Daoy (cell line): ENCODE measurements at places on chromosomes 1 and 21.

GRCh38 chr1:54475946-54476516 is 69.8 kb upstream of the SSBP3 start:
- no peak for DNase-seq

- DNase-seq = no peak
These were observed 115.9 kb downstream of the RHOU start for GRCh38 chr1:228851193-228851592.

DNA sequence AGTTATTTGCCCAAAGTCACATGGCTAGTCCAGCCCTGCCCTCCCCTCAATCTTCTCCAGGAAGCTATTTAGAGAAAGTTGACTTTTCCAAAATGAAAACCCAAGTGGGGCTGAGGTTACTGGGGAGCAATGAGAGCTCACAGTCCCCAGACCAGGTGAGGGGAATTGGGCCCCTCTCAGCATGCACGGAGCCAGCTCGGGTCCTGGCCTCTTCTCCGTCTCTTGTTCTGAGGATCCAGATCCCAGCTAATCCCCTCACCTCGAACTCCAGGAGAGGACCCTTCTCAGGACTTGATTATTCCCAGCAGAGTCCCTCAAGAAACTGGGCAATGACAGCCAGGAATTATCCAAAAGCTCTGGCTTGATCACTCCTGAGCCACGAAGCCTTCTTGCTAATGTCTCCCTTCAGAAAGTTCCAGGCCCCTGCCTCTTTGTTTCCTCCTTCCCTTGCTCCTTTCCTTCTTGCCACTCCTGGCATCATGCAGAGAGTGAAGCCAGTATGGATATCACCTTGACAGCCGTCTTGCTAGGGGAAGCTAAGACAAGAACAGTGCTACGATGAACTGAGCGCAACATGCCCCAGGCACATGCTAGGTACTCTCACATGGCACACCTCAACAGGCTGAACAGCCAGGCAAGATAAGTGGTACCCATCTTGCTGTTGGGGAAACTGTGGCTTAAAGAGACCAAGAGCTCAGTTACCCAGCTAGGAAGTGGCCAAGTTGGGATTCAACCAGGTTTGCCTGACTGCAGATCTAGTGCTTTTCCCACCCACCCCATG is 51.9 kb downstream of the KLHDC7A start:
- DNase-seq = no peak

DNA sequence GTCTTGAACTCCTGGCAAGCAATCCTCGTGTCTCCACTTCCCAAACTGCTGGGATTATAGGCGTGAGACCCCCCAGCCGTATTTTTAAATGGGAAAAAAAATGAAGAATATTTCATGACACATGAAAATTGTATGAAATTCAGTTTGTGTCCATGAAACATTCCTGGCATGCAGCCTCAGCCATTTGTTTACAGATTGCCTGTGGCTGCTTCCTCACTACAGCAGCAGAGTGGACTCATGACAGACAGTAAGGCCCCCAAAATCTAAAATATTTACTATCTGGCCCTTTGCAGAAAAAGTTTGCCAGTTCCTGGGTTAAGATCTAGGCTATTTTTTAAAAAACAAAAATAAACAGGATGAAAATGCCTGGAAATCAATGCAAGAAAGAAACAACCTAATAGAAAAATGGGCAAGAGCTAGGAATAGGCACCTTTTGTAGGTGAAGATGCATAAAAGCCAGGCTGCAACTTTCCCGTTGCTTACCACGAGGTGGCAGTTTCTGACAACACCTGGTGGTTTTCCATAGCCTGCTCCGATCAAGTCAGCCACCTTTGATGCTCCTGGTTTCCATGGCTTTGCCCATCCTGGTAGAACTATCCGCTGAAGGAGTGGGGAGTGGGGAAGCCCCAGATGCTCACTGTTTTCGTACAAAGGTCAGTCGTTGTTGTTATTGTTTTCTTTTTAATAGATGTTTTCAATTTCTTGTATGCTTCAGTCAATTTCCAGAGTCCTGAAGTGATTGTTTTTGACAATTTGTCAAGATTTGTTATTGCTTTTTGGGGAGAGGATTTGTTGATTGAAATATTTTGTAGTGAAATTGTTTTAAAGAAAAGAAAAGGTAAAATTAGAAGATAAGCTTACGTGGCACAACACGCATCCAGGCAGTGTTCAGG is 24.3 kb downstream of the UBE2Q1 start:
- peak; percentile 43 for DNase-seq

DNA sequence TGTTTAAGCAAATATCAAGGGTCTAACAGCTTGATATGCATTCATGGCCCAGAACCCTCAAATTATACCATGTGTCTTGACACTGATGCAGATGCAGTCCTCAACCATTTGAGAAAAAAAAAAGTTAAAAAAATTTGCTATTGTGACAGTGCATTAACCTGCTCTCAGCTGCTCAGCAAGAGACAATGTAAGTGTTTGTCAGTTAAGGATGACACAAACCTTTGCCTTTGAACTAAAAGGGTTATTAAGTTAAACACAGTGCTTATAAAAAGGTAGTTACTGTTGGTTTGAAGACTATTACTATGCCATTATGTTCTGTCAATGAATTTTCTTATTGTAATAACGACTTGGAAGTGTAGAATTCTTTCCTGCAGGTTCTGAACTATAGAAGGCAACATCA is 655.6 kb upstream of the NEGR1 start:
- DNase-seq = no peak

GRCh38 chr1:9732123-9732971 is 80.8 kb downstream of the PIK3CD start:
- DNase-seq = no peak

GRCh38 chr1:166328956-166329355 is 162.2 kb upstream of the FAM78B start:
- DNase-seq = no peak

DNA sequence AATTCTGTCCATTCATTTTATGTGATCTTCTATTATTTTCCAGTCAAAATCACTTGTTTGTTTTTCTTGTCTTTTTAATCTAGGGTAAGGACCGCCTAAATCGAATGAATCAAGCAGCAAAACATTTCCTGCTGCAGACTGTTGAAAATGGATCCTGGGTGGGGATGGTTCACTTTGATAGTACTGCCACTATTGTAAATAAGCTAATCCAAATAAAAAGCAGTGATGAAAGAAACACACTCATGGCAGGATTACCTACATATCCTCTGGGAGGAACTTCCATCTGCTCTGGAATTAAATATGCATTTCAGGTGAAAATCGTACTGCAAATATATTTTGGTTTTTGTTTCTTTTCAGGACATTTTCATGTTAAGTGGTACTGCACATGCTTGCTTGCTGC is 20.5 kb downstream of the CLCA4 start:
- DNase-seq = no peak

- DNase-seq = peak; percentile 98
These were observed 13.7 kb downstream of the DHRS3 start for GRCh38 chr1:12604114-12604874.

GRCh38 chr1:222938986-222939385 is 124.1 kb downstream of the DISP1 start:
- DNase-seq = no peak

GRCh38 chr1:92118826-92119225 is 38.7 kb downstream of the BTBD8 start:
- DNase-seq = peak; percentile 39

- peak; percentile 45 for DNase-seq
These were observed 1.1 kb downstream of the COL9A2 start for GRCh38 chr1:40315795-40316594.

DNA sequence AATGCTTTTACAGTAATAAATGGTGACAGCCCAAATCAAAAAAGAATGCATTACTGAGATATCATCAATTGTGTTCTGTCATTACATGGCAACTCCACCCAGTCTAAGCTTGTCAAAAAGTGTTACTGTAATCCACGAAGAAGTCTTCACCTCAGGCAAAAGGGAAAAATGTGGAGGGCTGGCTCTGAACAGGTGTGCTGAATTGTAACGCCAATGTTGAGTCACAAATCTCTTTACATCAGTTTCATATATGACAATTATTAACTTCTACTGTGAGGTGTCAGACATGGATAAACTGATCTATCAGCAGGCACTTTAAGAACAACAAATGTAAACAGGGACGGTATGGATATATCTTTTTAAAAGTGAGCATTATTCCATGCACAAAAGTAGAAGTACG is 98.5 kb upstream of the DMRTA2 start:
- DNase-seq = no peak

DNA sequence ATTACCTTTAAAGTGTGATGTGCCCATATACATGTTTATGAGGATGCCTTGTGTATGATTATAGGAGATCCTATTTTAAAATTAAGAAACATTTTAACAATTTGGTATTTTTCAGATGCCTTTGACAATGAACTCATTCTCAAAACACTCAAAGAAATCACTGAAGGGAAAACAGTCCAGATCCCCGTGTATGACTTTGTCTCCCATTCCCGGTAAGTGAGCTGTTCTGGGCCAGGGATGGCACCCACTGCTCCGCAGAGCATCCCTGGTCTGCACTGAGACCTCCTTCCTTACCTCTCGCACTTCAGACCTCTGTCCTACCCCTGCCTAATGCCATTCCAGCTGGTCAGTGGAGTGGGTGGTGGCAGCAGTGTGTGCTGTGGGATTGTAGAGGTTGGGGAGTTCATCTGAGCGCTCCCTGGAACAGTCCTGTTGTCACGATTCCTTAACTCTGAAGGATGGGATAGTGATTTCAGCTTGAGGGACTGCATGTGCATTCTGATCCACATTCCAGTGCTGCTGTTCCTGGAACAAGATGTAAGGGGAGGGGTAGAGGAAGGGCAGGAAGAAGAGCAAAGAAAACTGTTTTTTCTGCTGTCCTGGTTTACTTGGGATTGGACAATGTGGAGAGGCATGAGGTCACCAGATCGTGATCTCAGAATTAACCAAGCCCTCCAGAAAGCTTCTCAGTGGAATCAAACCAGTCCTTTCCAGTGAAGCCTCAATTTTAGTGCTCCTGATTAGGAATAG is 63.9 kb downstream of the UCK2 start:
- no peak for DNase-seq

DNA sequence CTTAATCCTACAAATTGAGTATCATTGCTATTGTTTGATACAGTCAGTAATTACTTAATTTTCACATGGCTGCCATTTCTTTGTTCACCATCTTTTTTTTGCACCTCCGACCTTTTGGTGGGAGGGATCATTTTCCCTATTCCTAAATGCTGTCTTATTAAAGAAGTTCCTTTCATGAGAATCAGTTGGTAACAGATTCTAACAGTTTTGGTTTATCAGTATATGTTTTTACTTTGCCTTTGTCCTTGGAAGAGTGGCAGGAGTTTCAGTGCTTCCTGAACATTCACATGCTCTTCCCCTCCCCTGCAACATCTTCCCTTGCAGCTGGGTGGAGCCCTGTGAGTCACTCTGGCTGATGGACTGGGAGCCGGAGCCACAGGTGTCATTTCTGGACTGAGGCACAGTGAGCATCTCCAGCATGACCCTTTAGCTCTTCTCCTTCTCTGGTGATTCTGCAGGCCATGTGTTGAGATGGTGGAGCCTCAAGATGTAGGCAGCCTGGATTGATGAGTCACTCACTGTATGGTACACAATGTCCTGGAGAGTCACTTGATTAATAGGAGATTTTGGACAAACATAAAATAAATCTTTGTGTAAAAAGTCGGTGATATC is 217.7 kb downstream of the URB2 start:
- DNase-seq = peak; percentile 64

- peak; percentile 10 for DNase-seq
These were observed 276.1 kb downstream of the LMX1A start for GRCh38 chr1:165080253-165080896.

DNA sequence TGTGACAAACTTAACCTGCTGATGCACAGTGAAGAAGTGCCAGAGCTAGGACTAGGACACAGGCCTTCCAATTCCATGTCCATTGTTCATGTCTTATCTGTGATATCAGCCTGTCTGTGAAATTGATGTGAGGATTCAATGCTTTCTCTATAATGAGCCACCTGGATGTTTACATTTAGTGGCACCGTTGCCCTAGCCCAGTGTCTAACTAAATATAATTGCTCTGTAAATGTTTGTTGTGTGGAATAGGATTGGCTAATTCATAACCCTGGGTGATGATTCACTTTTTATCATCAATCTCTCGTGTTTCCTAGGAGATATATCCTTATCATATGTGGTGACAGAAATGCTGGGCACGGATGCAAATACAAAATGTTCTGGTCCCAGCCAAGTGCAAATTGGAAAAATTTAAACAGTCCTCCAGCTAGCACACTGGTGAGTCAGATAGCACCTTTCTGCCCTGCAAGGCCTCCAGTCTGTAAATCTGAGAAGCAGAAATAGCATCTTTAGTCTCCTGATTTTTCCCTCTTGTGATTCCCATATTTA is 46.9 kb upstream of the GNG12 start:
- peak; percentile 84 for DNase-seq

DNA sequence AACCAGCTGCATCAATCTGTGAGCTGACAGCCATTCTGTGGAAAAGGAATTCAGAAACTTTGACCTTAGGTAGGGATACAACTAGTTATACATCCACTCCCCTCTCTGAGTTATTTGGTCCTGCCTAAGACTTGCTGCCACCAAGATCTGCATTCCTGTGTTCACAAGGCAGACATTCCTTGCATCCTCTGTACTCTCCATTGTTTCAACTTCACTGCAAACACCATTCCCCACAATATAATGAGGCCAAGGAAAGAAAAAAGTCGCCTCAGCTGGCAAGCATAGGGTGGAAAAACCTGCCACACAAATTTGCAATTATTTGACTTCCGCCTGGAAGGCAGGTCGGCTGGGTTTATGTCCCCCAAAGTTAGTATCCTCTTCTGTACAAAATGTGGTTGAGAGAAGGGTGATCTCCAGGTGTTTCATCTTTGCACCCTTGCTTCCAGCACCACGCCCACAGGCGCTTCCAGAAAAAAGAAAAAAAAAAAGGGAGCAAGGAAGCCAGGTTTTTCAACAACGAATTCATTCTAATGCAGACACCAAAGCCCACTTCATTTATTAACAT is 676 bp upstream of the CTTNBP2NL start:
- DNase-seq = peak; percentile 16

DNA sequence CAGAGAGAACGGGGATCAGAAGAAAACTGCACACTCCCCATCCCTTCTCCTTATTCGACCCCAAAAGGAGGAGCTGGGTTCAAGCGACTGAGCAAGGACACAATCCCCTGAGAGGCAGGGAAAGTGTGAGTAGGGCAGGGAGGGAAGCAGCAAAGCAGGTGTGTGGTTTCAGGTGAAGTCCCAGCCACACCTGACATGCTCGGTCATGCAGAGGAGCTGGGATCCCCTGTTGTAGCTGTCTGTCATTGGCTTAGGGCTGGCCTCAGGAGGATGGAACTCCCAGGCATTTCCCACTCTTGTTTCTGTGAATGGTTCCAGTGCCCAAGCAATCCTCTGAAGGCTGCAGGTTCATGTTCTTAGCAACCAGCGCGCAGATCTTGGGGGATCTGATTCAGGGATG is 150.7 kb downstream of the DSCAM start:
- no peak for DNase-seq

- DNase-seq = peak; percentile 22
These were observed 1.5 kb downstream of the HCN3 start for GRCh38 chr1:155278689-155279160.
